ENCODE measurements at places on chromosomes 11 and 22. TPM values are rescaled to one million over a fixed set of nuclear protein-coding genes. Genes with fewer than 3 reads are reported as not detected.

DNA sequence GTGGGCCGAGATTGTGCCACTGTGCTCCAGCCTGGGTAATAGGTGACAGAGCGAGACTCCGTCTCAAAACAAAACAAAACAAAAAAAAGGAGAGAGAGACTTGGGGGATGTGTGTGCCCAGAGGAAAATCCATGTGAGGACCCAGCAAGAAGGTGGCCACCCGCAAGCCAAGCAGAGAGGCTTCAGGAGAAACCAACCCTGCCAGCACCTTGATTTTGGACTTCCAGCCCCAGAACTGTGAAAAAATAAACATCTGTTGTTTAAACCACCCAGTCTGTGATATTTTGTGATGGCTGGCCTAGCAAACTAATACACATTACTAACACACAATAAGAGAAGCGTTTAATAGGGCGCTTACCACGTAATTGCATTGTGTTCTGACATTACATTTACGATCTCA is 21.2 kb downstream of the TXN2 start:
- no peak for DNase-seq

GRCh38 chr22:34866495-34867131 is 199.3 kb upstream of the ISX start:
- no peak for DNase-seq

GRCh38 chr22:32044913-32045312 is 1.9 kb downstream of the SLC5A1 start:
- no peak for DNase-seq

DNA sequence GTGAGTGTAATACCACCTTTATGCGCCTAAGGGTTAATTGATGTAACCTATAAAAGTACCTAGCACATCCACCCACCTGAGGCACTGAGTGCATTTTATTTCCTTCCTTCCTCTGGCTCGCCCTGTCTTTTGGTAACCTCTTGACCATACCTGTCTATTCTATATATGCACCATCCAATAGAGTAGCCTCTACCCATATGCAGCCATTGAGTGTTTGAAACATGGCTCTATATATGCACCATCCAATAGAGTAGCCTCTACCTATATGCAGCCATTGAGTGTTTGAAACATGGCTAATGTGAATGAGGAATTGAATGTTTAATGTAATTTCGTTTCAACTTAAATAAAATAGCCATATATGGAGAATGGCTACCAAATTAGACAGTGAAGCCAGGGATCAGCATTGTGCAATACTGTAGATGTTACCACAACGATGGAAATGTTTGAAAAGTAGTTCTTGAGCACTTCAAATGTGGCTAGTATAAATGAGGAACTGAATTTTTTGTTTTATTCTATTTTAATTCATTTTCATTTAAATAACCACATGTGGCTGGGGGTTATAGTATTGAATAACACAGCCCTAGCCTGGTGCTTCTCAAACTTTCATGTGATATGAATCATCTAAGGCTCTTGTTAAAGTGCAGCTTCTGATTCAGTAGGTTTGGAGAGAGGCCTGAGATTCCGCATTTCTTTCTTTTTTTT is 33.8 kb downstream of the SLC35F2 start:
- DNase-seq, result no peak

DNA sequence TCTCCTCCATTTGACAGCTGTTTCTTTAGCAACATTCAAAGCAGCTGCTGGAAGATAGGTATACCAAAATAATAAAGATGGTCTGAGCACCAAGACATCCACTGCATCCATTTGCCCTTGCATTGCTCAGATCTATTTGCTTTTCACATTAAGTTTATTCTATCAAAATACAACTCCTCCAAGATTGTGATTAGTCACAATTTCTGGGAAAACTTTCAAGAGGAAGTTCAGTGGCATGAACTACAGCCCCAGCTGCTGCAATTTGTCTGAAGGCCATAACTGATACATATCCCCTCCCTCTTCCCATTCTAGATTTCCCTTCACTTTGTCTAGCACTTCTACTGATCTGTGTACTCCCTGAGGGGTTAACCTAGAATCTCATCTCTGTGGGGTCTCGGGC is 117.5 kb upstream of the CEP126 start:
- no peak for DNase-seq

- no peak for DNase-seq
Measured at GRCh38 chr11:59078435-59078834, 7.7 kb upstream of the GLYATL1B start.

- no peak for DNase-seq
Measured at GRCh38 chr11:121999651-122000050, 116.4 kb downstream of the BLID start.

GRCh38 chr22:26199665-26200064 is 30.4 kb downstream of the SEZ6L start:
- DNase-seq, result no peak

- DNase-seq, result no peak
Measured at GRCh38 chr11:65053827-65054508, 4.4 kb downstream of the NAALADL1 start.

GRCh38 chr11:44572436-44572835 is 7.0 kb downstream of the CD82 start:
- DNase-seq, result no peak

DNA sequence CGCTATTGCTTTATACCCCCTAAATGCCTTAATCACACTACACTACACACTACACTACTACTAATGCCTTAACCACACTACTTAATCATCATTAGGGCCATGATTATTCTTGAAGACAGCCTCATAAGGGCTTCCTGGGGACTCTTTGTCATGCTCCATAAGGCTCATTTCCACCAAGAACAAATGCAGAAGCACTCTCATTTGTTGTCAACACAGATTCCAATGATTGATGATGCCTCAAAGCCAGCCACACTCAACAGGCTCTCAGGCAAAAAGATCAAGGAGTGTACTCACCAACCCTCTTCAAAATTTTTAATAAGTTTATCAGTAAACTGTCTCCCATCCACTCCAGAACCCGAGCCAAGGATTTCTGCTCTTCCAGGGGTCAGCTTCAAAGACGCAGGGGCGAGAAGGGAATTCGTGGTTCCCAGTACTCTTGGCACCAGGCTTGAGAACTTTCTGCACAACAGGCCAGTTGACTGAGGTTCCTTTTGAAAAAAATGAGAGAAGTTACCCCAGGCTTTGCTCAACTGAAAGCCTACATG is 204.7 kb upstream of the GUCY1A2 start:
- DNase-seq, result no peak

DNA sequence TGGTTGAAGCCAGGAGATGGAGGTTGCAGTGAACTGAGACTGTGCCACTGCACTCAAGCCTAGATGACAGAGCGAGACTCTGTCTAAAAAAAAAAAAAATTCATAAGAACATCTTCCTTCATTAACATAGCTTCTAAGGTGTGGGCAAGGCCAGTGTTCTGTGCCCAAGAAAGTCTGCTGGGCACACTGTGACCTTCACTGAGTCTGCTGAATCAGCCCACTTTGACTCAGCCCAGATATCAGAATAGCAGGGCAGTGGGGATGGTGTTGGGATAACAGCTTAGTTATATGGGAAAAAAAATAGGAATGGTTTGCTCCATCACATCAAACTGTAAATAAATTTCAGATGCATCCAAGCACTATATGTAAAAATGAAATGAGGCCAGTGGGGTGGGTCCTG is 32.4 kb upstream of the XBP1 start:
- no peak for DNase-seq

- DNase-seq, result no peak
Measured at GRCh38 chr11:45518833-45519535, 146.4 kb downstream of the CHST1 start.

DNA sequence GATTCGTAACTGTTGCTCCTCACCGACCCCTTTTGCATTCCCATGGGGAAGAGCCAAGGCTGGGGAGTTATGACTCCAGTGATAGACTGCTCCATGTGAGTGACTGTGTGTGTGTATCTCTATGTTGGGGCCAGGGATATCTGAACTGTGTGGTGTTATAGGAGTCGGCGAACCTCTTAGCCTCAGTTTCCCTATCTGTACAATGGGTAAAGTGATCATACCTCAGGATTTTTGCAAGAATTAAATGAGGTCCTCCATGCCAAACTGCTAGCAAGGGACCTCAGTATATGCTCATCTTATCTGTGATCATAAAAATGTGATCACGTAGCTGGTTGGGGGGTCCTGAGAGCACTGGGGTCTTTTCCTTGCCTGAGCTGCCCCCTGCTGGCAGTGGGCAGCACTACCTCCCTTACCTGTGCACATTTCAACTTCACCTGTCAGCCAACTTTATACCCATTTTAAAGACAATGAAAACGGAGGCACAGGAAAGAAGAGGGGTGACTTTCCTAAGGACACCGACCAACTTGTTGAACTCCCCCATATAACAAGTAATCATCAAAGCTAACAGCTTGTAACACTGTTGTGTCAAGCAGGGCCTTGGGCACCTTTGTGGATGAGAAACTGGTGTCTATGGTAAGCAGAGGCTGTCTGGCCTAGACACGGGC is 1.4 kb upstream of the DPP3 start:
- peak; percentile 54 for DNase-seq

GRCh38 chr11:70434813-70435278 is 36.5 kb downstream of the CTTN start:
- DNase-seq, result no peak

DNA sequence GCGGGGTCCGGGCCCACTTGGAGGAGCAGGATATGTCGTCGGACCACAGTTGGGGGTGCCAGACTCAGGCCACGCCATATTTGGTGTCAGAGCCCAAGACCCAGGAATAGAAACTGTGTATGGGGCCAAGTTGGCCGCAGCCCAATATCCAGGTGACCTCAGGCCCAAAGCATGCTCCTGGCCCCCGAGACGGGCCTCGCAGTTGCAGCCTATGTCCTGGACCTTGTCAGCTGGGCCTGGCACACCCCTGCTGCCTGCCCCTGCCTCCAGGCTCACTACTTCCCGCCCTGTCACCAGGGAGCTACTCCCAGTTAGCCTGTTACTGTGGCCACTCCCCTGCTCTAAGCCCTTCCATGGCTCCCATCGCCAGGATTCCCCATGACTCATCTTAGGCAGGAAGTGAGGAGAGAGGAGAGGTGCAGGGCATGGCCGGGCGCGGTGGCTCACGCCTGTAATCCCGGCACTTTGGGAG is 23.1 kb downstream of the A4GALT start:
- DNase-seq, result no peak

DNA sequence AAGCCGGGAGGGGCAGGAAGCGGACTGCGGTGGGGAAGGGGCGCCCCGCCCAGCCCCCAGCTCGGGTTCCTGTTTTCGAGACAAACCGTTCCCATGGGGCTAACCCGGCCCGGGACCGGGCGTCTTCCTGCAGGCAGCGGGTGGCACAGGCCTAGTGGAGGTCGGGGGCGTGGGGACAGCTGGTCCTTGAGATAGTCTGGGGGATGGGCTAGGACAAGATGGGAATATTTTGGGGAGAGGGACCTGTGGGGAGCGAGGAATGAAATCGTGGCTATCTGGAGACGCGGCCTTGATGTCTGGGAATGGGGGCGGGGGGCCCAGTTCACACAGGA is 1.2 kb upstream of the RASGRP2 start:
- DNase-seq, result peak; percentile 89

DNA sequence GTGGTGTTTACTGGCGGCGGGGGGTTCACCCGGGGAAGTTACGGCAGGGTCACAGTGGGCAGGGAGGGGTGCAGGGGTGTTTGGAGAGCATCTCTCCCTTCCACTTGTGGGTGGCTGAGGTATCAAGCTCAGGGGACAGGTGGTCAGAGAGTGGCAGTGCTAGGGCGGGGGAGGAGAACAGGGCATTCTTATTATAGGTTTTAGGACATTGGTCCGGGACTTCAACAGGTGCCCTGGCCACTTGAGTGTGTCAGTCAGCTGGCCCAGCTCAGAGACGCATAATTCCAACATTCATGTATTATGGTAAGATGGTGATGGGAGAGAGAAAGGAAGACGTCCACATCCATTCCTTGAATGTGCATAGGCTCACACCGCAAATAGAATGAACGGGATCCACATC is 101.7 kb downstream of the TEAD1 start:
- no peak for DNase-seq

DNA sequence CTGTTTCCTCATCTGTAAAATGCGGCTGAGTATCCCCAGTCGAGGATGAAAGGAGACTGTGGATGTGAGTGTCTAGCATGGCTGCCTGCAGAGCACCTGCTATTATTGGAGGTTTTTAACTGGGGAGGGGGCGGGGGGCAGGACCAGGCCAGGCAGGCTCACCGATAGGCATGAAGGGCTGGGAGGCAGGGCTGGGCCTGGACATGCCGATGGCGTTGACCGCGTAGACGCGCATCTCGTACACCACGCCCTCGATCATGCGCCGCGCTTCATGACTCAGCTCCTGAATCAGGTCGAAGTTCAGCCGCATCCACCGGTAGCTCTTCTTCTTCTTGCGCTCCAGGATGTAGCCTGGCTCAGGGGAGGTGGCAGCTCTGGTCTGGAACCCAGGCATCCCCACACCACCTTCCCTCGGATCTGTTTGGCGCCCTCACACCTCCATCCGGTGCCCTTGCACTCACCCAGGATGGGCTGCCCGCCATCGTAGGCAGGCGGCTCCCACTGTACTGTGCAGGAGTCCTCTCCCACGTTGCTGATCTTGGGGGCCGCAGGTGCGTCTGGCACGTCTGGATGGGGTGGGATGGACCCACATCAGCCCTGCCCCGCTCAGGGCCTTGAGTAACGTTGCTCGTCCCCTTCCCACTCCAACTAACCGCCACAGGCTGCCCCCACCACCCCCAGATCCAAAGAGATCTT is 15.1 kb downstream of the MYBPC3 start:
- DNase-seq, result no peak

GRCh38 chr22:31681349-31682345 is 19.6 kb upstream of the PISD start:
- DNase-seq, result no peak

DNA sequence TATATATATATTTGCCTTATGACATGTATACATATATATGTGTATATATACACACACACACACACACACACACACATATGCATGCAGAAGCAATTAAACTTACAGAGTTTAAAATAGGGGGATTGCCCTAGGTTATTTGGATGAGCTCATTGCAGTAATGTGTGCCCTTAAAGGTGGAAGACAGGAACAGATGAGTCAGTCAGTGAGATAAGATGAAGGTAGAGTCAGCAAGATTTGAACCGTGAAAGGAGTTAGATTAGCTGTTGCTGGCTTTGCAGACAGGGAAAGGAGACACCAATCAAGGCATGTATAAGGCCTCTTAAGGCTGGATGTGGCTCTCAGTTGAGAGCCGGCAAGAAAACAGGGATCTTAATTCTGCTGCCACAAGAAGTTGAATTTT is 902.4 kb upstream of the RAG2 start:
- no peak for DNase-seq

The SLC17A6 gene
- total RNA-seq, result not detected

The SLC22A8 gene
- not detected for total RNA-seq

The IFTAP gene
- total RNA-seq, result 12.3 TPM

The LIF gene
- 6.9 TPM for total RNA-seq

The UBE4A gene
- total RNA-seq, result 40.0 TPM

The SYVN1 gene
- 69.0 TPM for total RNA-seq

The CD3D gene
- 8.5 TPM for total RNA-seq

The APLNR gene
- 1.2 TPM for total RNA-seq

The FOLR3 gene
- 29.0 TPM for total RNA-seq

The OR51B2 gene
- not detected for total RNA-seq
